Right atrium auricular region (tissue), 2 donors: ENCODE measurements at places on chromosomes 2 and 18. TPM values are rescaled to one million over a fixed set of nuclear protein-coding genes. Genes with fewer than 3 reads are reported as not detected.
A peak's percentile ranks its signal among the peaks of the same experiment; 100 is the strongest.

GRCh38 chr2:135212757-135213156, 160.7 kb downstream of the RAB3GAP1 start:
- no peaks in the 10 kb centered on the region for H3K27me3 ChIP-seq
- no peak overlapping the region for H3K27ac ChIP-seq
- no peak for DNase-seq
- H3K36me3 ChIP-seq: no peaks in the 10 kb centered on the region

- H3K36me3 ChIP-seq: no peaks in the 10 kb centered on the region
- H3K4me1 ChIP-seq: no peaks in the 10 kb centered on the region
- no peak for DNase-seq
- no peak overlapping the region for H3K4me3 ChIP-seq
- H3K27me3 ChIP-seq: no peaks in the 10 kb centered on the region
- H3K27ac ChIP-seq: no peak overlapping the region
These were observed 64.1 kb upstream of the SALL3 start for GRCh38 chr18:78915446-78916008.

DNA sequence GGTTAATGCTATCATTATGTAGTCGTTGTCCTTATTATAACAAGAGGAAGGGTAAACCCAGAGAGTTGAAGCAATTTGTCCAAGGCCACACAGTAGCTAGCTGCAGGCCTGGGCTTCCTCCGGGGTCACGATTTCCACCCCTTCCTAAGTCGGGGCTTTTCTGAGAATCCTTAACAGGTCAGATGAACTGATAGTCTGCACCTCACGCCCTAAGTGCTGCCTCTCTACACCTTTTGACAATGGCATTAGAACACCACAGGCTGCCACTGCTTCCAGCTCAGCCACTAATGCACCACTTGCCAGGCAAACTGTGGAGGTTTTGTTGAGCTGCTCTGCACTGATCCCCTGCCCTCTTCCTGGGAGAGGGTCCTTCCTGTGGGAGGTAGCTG, 37.7 kb downstream of the FOSL2 start:
- no peak overlapping the region for H3K27ac ChIP-seq
- no peak for DNase-seq
- H3K4me3 ChIP-seq: no peak overlapping the region
- H3K36me3 ChIP-seq: no peaks in the 10 kb centered on the region
- H3K27me3 ChIP-seq: no peaks in the 10 kb centered on the region

DSC2 gene
- 19.5 TPM for total RNA-seq

NYAP2 gene
- total RNA-seq: not detected

DNA sequence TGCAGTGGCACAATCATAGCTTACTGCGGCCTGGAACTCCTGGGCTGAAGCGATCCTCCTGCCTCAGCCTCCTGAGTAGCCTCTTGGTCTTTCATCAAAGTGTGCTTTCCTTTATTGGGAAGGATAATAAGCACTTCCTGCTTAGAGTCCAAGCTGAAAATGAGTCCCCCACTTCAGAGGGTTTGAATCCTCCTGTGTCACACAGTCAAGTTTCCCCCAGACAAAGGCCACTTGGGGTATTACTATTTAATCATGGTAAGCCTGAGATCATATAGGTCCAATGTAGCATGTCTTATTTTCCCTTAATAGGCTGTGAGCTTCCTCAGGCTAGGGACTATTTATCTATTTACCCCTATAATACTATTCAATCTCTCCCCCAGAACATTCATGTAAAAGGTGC, 11.4 kb upstream of the KIAA2012 start:
- no peak overlapping the region for H3K27ac ChIP-seq
- H3K36me3 ChIP-seq: no peaks in the 10 kb centered on the region
- H3K4me1 ChIP-seq: peaks cover 12% of the 10 kb centered on the region
- no peak overlapping the region for H3K4me3 ChIP-seq
- no peak for DNase-seq
- no peaks in the 10 kb centered on the region for H3K27me3 ChIP-seq

DNA sequence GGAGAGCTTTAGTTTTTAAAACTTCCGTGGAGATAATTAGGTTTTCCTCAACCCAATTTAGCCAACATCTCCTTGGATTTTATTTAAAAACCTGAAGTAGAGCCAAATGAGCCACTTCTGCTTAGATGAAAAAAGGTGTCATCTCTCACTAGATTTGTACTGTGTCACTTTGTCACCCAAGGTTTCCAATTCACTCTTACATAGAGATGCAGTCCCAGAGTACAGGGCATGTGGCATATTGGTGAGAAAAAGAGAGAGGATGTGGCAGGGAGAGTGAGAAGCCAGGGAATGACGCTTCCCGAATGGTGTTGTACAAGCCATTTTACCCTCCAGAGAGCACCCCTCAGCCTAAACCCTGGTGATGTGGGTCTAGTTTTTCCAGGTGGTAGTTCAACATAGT, 44.4 kb upstream of the CTLA4 start:
- H3K36me3 ChIP-seq: no peaks in the 10 kb centered on the region
- H3K4me1 ChIP-seq: no peaks in the 10 kb centered on the region
- H3K4me3 ChIP-seq: no peak overlapping the region

DPP10 gene
- total RNA-seq: not detected

DNA sequence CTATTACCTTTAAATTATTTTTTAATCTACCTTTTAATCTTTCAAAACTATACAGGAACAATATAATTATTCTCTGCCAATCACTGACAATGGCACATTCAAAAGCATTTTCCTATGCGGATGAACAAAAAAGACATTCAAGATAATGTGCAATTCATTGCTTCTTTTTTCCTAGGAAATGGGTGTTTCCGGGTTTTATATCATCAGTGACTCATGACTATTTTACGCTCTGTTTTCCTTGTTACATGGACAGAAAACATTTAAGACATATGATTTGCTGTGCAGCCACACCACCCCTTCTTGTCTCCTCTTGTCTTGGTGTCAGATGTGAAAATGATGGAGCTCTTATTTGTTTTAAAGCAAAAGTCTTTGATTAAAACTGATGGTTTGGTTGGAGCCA, 184.7 kb upstream of the LINC00305 start:
- H3K27ac ChIP-seq: no peak overlapping the region
- no peaks in the 10 kb centered on the region for H3K4me1 ChIP-seq
- no peak overlapping the region for H3K4me3 ChIP-seq
- DNase-seq: no peak

GRCh38 chr2:82511894-82512293, 1947.2 kb downstream of the SUCLG1 start:
- H3K27ac ChIP-seq: no peak overlapping the region
- H3K27me3 ChIP-seq: no peaks in the 10 kb centered on the region
- no peak for DNase-seq
- no peaks in the 10 kb centered on the region for H3K36me3 ChIP-seq
- H3K4me3 ChIP-seq: no peak overlapping the region

- no peaks in the 10 kb centered on the region for H3K27me3 ChIP-seq
- no peak overlapping the region for H3K27ac ChIP-seq
- no peak overlapping the region for H3K4me3 ChIP-seq
- H3K4me1 ChIP-seq: no peaks in the 10 kb centered on the region
These were observed 280.0 kb upstream of the RAB12 start for GRCh38 chr18:8329186-8329771.

MC4R gene
- not detected for total RNA-seq

DNA sequence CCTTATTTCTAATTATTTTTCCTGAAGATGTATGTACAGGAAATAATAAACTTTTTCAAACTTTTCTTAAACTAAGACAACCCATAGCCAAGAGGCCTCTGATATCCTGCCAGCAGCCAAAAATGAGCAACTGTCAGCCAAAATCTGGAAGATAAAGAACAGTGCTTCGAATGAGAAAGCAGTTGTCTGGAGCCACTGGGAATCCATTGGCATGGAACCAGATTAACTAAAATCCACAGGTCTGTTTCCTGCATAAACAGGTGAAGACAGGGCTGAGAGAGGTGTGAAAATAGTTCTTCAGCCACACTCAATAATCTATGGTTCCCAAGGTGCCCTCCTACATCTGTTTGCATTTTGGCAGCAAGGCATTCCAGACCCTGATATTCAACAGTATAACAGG, 1076.7 kb upstream of the PIK3C3 start:
- H3K36me3 ChIP-seq: no peaks in the 10 kb centered on the region
- no peaks in the 10 kb centered on the region for H3K27me3 ChIP-seq
- H3K27ac ChIP-seq: no peak overlapping the region
- no peak overlapping the region for H3K4me3 ChIP-seq
- no peak for DNase-seq

TGOLN2 gene
- total RNA-seq: 89.3 TPM

GRCh38 chr2:233013027-233013461, at the start of gene NGEF:
Gene NGEF, minus strand, starts transcription at chr2:233013256. Its CDS starts 38,366 bp downstream, at chr2:232974890.
- H3K36me3 ChIP-seq: no peaks in the 10 kb centered on the region
- no peaks in the 10 kb centered on the region for H3K4me1 ChIP-seq
- H3K27ac ChIP-seq: no peak within 1 kb of the TSS
- H3K27me3 ChIP-seq: no peaks in the 10 kb centered on the region

- no peak overlapping the region for H3K4me3 ChIP-seq
- no peak overlapping the region for H3K27ac ChIP-seq
- no peaks in the 10 kb centered on the region for H3K27me3 ChIP-seq
- no peaks in the 10 kb centered on the region for H3K4me1 ChIP-seq
These were observed 382.7 kb upstream of the SALL3 start for GRCh38 chr18:78596794-78597345.

GLI2 gene
- total RNA-seq: 1.5 TPM

GRCh38 chr2:1557467-1557820, 144.2 kb downstream of the TPO start:
- H3K36me3 ChIP-seq: no peaks in the 10 kb centered on the region
- no peak for DNase-seq
- no peaks in the 10 kb centered on the region for H3K4me1 ChIP-seq
- no peaks in the 10 kb centered on the region for H3K27me3 ChIP-seq
- H3K4me3 ChIP-seq: no peak overlapping the region
- no peak overlapping the region for H3K27ac ChIP-seq

TSN gene
- total RNA-seq: 30.9 TPM

CNTNAP5 gene
- not detected for total RNA-seq

RHBDD1 gene
- 16.1 TPM for total RNA-seq

DNA sequence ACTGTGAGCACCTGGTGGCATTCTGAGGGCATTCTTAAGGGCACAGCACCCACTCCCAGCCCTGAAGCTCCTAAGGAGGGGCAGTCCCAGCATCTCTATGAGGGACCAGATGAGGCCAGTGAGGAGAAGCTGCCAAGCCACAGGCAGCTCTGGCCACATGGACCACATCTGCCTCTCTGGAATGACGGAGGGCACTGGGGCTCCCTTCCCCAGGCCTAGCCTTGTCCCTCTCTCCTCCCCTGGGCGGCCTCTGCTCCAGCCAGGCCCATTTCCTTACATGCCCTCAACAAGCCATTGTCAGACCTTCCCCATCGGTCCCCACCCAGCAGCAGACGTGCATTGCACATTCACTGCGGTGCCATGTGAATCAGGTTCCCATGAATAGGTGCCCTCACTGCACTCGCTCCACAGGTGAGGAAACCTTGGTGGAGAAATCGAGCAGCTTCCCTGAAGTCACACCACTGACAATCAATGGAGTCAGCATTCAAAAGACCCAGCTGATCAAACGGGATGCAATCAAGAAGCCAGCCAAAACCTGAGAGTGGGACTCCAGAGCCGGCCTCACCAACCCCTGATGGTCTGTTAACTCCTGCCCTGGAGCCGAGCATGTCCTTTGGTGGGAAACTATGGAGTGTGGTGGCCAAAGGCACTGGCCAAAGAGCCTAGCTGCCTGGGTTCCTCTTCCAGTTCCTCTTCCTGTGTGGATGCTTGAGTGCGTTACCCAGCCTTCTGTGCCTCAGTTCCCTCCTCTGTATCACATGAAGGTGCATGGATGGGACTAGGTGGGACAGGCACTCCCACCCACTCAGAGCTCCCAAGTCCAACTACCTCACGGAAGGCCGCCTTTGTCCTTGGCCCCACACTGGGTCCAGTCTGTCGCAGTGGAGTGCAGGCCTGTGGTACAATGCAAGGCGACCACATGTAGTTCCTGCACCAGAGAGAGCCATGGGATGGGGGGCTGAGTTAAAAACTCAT, 147.3 kb downstream of the ZFP36L2 start:
- H3K4me3 ChIP-seq: no peak overlapping the region
- H3K27ac ChIP-seq: no peak overlapping the region
- H3K27me3 ChIP-seq: no peaks in the 10 kb centered on the region
- no peaks in the 10 kb centered on the region for H3K4me1 ChIP-seq

GRCh38 chr2:68784188-68784587, 49.6 kb downstream of the ARHGAP25 start:
- no peak for DNase-seq
- no peaks in the 10 kb centered on the region for H3K4me1 ChIP-seq
- H3K4me3 ChIP-seq: no peak overlapping the region
- H3K36me3 ChIP-seq: peaks cover 7% of the 10 kb centered on the region
- no peak overlapping the region for H3K27ac ChIP-seq

- DNase-seq: peak; percentile 95
- H3K36me3 ChIP-seq: no peaks in the 10 kb centered on the region
- peak overlapping the region; percentile 82 for H3K27ac ChIP-seq
These were observed 96.2 kb downstream of the CABLES1 start for GRCh38 chr18:23231340-23232021.

GRCh38 chr2:9206991-9207640, 504 bp downstream of the ASAP2 start:
- peak overlapping the region; percentile 92 for H3K27ac ChIP-seq
- peak overlapping the region; percentile 78 for H3K4me3 ChIP-seq
- peak; percentile 58 for DNase-seq
- peaks cover 31% of the 10 kb centered on the region for H3K4me1 ChIP-seq

ABCG5 gene
- not detected for total RNA-seq

DNA sequence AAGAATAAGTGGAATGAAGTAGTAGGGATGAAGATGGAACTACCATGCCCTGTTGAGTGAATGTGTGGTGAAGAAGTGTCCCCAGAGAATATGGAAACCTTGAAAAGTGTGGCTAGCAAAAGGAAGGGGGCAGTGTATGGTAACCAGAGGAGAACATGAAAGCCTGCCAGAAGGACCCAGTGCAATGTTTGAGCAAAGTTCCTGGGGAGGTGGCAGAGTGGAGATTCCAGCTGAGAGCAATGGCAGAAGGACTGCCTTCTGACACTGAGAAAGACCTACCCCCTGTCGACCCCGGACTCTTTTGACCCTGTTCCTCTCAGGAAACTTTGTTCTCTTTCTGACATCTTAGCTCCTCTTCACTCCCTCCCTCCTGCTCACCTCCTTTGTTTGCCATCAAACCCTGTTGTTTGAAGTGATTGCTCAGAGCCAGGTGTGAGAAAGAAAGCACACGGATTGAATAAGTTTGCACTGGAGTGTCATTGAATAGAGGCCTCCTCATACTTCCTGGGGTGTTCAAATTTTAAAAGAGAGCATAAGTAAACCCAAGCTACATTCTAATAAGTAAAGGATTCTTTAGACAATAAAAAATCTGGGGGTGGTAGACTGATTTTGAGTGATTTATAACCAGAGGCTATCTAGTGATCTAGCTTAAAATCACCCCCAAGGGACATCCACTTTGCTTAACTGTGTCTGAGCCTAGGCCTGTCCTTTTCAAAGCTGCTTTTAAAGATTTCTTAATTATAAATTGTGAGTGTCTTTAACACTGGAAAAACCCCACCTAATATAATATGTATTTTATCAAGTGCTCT, 57.1 kb downstream of the TRIB2 start:
- DNase-seq: no peak
- H3K4me3 ChIP-seq: no peak overlapping the region
- no peaks in the 10 kb centered on the region for H3K27me3 ChIP-seq
- no peak overlapping the region for H3K27ac ChIP-seq

UGT1A5 gene
- not detected for total RNA-seq
